ENCODE measurements at places on chromosomes 2 and 18.

DNA sequence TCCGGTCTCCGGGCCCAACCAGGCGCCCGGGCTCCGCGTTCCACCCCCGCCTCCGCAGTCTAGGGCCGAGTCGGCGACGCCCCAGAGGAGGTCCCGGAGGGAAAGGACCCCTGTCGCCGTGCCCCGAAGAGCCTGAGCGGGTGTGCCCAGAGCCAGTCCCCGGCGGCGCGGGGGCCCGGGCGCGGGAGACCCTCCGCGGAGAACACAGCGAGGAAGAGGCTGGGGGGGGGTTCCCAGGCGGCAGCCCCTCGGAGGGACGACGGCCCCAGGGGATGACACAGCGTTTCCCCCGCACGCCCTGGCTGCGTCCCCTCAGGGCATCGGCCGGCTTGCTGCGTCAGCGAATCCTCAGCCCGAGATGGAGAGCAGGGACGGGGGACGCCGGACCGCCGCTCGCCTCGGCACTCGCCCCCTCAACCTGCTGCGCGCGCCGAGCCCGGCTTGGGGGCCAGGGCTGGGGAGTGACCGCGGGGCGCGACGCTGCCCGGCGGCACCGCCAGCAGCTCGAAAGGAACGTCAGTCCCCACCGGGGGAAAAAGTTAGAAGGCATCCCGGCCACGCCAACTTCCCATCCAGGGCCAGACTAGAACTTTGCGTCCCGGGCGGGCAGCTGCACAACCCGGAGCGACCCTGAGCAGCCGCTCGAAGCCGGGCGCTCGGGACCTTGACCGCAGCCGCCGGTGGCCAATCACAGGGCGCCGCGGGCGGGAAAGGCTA lies 711 bp downstream of the SFXN5 start:
- peak; percentile 98 for DNase-seq

DNA sequence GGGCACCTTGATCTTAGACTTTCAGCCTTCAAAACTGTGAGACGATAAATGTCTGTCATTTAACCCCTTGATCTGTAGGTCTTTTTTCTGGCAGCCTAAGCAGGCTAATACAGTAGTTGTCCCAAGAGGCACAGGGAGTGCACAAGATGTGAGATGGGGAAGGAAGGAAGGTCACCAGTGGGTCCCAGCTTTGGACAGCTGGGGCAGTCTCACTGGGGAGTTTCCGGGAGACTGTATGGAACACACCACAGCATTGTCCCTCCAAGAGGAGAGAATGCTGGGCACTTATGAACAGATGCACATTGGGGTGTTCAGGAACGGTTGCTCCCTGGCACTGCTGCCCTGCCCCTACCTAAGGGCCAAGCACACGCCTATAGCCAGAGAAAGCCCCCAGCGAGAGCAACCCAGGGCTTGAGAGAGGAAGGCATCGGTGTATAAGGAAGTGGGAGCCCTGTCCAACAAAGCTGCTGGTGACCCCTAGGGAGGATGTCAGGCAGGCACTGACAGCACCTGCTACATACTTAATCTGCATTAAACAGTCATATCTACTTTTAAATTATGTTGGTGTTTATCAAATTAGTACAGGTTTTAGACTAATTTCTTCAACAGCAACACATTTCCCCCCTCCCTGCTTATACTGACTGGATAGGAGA lies 11.6 kb upstream of the NCK2 start:
- DNase-seq, result no peak

DNA sequence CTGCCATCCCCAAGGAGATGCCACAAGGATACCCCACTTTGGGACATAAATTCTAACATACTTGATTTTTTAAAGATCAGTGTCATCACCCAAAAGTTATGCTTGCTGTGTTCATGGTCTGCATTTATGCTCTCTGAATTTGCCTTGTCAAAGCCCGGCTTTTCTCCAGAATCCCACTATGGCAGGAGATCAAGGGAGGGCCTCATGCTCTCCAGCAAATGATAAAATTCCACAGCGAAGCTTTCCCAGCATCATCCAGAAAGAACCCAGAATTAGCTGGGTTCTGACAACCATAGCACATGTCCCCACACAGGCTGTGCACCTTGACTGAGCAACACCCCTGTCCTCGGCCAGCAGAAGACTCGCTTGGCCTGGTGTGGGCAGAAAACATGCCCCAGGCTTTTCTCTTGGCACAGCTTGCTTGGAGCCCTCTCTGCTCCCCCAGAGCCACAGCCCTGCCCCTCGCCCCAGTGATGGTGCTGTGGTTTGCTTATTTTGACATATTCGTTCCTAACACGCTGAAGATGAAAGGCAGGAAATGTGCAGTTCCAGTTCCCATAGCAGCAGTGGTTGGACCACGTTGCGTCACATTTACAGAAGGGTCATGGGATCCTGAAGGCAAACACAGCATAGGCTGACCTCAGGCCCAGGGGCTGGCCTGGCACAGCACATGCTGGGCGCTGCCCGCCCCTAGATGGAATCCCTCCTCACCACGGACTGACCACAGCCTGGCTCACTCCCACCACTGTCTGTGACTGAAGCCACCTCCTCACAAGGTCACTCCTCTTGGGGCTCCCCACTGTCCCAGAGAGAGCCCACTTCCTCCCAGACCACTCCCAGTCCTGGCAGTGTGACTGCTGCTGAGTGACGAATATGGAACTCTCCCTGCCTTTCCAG lies 14.1 kb upstream of the CHRNA1 start:
- DNase-seq, result no peak

DNA sequence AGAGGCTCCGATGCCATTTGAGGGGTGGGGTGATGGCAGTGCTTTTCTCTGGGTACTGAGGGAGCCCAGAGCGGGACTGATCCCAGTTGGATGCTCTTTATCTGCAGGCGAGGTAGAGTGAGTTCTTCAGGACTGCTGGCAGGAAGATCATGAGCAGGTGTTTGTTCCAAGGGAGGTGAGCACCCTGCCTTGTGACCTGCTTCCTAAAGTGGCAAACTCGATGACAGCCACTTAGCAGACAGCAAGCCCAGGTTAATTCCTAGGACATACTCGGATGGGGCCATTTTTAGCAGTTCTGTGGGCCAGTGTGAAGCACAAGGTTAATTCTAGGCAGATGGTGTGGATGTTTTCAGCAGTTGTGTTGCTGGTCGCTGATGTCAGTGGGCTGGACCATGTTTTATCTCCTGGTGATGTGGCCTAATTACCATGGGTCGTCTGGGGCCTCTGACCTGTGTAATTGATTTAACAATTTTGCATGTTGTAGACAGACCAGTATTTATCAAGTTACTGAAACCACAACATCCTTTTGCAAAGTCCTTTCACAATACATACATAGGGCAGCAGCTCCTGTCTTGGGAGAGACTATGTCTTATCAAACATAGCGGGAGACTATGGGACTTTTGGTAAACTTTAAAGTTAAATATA lies 4.9 kb downstream of the FKBP1B start:
- no peak for DNase-seq

DNA sequence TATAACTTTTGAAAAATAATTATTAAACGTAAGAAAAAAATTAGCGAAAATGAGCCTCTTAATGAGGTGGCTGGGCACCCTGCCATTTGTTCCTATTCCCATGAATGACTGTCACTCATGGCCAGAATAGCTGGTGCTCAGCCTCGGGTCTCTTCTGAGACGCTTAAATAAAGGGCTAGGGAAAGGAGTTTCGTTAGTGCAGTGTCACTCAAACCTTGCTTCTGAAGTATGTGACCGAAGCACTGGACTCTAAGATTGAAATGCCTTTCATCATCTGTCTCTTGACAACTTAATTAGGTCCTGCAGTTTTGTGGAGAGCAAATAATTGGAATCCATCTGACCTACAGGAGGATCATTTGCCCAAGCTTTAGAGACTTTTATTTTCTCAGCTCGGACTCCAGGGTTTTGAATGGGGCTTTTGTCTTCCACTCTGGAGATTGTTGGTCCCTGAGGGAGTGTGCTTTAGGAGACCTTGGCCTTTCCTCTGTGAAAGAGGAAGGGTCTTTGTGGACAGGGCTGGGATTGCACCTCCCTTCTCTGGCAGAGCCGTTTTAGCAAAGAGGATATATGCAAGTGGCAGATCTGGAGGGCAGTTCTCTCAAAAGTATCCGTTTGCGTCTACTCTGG lies 42.3 kb upstream of the FHOD3 start:
- no peak for DNase-seq

DNA sequence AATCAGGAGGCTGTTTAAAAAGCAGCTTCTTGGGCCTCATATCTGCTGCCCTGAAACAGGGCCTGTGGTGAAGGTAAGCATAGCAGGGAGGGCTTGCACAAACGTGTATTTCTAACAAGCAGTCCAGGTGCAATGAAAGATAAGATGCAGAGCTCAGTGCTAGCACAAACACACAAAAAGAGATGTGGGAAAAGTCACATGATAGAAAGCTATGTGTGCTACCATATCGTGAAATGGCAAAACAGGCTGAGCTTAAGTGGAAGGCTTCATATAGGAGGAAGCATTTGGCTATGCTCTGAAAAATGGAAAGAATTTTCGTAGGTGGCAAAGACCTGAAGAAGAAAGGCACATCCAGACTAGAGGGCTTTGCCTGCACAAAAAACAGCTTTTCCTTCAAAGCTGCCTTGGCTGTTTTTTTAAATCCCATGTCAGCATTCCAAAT lies 10.2 kb downstream of the RSAD2 start:
- no peak for DNase-seq

DNA sequence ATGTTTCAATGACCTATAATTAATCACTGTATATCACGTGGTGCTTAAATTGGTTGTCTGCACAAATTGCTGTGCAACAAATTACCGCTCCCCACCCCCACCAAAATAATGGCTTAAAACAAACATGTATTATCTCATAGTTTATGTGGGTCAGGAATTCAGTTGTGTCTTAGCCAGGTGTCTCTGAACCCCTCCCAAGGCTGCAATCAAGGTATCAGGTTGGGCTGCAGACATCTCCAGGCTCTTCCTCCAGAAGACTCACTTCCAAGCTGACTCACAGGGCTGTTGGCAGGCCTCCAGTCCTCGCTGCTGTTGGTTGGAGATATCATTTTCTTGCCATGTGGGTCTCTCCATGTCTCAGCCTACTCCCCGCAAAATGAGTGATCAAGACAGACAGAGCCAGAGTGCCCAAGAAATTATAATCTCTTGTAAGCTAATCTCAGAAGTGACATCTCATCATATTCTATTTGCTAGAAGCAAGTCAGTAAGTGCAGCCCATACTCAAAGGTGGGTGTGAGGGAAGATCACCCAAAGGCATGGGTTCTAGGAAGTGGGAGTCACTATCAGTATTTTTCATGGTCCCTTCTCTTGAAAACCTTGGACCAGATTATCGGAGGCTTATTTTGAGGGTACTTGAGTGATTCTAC lies 38.4 kb downstream of the SPC25 start:
- no peak for DNase-seq

DNA sequence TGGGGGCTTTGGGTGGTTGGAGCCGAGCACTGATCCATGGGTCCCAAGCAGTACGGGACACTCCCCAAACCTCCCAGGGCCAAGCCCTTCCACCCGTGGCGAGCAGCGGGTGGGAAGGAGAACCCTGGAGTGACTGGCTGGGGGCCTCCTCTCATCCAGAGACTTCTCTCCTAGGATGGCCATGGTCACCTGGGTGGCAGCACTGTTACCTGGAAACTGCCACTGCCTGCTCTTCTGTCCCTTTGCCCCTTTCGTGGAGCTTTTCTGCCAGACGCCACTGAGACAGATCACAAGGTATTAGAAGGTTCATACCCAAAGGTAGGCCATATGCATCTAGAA lies 26.9 kb downstream of the CENPO start:
- no peak for DNase-seq

GRCh38 chr2:106344302-106344701 lies 123.9 kb downstream of the RGPD3 start:
- DNase-seq, result no peak

Measured in cortex of kidney (tissue), 1 donor.